Brain (organoid and tissue), 16 donors: ENCODE measurements at places on chromosomes 1 and 21.

GRCh38 chr21:45590726-45591618 lies 48.7 kb upstream of the SLC19A1 start:
- no peak for DNase-seq

DNA sequence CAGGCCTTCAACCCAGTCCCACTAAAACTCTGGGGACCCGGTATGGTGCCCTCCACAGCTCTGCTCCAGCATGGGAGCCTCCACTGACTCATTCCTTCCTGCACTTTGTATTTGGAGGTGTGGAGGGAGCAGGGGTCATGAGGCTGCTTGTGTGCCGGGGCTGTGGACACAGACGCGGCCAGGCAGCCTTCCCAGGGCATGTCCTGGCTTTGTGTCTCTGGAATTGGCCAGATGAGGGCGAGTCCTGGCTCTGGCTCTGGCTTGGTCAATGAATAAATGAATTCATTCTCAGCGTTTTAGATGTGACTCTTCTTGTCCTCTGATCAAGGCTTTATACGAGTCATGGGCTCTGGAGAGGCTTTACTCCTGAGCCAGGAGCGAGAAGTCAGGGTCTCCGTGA lies 19.1 kb downstream of the AJAP1 start:
- DNase-seq = no peak

GRCh38 chr1:61297887-61298286 lies 215.5 kb downstream of the NFIA start:
- no peak for DNase-seq

DNA sequence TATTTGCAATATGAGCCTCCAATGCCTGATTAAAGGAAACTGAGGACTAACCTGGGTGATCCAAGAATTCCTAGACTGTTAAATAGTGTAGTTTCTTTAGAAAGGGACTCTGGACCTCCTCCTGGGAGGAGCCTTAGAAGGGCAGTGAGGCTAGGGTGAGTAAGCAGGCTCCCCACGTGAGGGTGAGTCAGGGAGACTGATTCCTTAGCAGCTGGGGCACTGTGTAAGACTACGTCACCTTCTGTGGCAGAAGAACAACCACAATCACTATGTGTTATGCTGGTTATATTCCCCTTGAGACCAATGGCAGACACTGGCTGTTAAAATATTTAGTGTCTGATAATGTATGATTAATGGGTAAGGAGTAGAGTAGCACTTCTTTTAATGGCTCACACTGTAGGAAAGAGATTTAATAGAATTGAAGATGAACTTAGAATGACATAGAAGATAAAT lies 53.3 kb upstream of the SYT14 start:
- DNase-seq = no peak

- DNase-seq = no peak
These were observed 21.8 kb downstream of the ACTA1 start for GRCh38 chr1:229412056-229412455.
